HS-5 (cell line): ENCODE measurements at places on chromosomes 2 and 18.

DNA sequence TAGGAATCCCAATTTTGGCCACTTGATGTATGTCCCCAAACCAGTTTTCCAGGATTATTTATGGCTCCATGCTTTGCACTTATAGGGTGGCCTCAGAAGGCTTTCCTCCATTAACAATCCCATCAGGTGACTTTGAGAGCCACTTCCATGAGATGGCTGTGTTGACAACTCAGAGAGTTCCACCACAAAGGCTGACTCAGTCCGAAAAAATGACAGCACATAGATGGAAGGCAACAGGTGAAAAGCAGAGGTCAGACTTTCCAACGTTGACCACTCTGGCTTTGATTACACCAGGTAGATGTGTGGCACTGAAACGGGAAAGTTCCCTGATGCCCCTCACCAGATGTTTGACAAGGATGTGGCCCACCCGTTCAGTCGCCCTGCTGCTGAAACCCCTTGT lies 431.4 kb upstream of the TNP1 start:
- no peak for DNase-seq

GRCh38 chr2:241673797-241674725 lies 12.6 kb downstream of the DTYMK start:
- DNase-seq, result no peak

DNA sequence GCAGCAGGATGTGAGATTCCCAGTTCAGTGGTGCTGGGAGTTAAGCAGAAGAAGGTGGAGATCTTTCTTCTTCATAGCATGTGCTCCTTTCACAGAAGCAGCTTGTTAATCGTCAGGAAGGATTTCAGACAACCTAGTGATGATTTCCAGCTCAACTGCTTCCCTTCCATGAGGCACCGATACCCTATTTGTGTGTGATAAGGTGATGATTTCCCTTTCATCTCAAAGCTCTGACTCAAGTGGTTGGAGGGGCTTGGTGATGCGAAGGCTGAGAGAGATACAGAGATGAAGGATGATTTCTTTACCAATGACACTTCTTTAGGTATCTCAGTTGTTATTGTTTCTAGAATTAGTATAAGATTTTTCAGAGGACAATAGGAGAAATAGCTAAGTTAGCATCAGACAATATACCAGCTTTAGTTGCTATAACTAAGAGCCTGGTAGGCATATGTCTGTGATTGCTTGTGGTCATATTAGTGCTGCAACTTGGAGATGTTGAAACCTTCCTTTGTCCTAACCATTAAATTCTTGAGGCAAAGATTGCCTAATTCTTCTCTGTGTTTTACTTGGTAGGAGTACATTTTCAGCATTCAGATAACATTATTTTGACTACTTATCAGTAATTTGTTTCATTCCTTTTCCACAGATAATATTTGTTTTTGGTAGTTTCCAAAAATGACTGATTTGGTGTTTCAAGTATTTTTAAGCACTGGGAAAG lies 111.3 kb downstream of the PLCL1 start:
- DNase-seq, result peak; percentile 59

DNA sequence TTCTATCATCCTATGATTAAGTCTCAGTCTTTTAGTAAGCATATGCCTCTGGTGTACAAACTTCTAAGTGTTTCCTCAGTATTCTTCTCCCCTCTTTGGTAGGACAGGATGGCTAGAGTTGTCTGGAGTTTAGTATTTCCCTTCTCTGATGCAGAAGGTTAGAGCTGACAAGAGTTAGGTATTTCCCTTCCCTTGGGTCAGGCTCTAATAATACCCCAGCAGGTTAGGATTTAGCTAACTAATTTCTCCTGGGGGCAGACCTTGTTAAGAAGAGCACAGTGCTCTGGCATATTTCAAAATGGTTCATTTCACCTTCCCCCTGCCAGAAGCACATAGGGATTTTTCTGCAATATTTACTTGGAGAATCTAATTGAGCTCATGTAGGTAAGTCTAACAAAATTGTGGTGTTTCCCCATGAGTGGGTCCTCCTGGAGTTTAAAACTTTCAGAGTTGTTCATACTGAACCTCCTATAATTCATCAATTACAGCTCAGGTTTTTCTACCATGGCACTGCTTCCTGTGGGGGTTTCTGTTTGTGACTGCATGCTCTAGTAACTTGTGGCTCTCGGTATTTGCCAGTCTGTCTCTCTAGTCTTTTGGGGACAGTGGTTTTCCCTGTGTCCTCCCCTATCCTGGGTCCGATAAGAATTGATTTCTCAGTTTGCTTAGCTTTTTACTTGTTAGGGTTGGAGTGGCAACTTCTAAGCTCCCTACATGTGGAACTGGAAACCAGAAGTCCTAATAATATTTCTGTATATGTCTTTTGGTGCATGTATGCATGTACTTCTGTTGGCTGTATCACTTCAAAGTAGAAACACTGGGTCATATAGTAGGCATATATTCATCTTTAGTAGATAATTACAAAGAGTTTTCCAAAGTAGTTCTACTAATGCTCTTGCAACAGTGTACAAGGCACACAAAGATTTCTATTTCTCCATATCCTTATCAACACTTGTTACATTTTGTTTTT lies 77.7 kb downstream of the GDF7 start:
- no peak for DNase-seq

DNA sequence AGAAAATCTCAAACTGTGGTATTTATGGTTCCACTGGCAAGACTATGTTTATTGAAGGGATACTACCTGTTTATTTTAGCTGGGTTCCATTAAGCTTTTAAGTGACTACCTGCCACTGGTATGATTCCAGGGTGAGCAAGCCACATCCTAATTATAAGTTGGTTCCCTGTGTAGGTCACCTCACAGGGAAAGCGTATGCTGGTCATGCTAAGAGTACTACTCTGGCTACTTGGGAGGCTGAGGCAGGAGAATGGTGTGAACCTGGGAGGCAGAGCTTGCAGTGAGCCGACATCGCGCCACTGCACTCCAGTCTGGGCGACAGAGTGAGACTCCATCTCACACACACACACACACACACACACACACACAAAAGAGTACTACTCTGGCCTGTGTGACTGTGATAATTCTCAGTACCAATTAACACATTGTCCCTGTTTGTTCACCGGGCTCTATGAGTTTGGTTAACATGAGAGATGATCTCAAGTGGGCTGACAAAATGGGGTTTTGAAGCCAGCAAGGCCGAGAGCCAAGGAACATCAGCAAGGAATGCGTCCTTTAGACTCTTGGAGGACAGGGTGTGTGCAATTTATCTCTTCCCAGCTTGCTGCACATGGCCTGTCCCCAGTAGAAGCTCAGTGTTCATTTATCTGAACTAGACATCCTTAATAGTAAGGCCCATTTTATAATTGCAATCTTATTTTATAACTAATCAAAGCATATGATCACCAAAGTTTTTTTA lies 15.2 kb upstream of the ITSN2 start:
- DNase-seq, result no peak

DNA sequence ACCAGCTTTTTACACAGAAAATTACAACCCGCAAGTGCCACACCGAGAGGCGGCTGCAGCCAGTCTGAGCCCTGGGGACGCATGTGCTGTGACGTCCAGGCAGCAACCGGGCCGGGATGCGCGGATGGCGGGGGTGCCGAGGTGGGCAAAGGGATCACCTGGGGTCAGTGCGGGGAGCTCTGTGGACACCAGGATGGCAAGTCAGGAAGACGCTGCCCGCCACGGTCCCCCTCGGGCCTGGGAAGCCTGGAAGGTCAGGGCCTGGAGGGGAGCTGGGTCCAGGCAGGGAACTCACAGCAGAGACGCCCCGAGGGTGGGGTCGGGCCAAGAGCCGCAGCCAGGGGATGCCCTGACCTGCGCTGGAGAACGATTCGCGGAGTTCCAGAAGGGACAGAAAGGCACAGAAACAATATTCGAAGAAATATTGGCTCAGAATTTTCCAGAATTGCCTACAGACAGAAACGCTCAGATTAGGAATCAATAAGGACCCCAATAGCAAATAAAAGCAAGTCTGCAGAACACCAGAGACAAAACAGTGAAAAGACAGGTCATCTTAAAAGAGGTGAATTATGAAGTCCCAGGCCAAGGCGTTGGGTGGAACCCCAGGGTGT lies 11.7 kb upstream of the KIF1A start:
- DNase-seq, result no peak
